Lower leg skin (tissue), 4 donors: ENCODE measurements at places on chromosomes 1 and 21.

- no peak for DNase-seq
These were observed 142.9 kb upstream of the KRTAP19-8 start for GRCh38 chr21:31181082-31181750.

DNA sequence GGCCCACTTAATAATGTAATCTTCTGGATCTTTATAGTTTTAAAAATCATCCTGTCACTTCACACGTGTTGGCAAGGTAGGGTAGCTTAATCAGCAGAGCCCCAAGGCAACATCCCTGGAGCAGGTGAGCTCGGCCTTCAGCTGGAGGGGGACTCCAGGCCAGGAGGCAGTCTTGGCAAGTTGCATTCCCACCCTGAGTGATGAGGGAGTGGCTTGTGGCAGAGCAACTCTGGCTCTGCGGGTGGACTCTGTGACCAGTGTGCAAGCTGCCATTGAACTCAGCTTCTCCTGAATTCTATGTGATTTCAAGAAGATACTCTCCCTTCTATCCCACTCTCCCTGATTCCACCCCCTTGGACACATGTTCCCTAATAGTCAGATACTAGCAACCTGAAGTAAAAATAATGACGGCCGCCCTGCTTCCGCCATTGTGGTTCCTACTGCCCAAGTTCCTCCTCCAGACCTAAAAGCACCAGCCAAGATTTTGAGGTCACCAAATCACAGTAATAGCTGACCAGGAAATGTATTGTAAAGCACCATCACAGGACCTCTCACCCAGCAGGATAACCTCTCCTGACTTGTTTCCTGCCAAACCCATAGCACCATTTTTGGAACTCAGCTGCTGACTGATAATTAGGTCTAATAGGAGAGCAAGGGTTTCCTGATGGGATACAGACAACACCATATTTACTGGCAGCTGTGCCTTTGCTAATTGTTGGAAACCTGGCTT, 11.5 kb upstream of the LYST start:
- DNase-seq: no peak

DNA sequence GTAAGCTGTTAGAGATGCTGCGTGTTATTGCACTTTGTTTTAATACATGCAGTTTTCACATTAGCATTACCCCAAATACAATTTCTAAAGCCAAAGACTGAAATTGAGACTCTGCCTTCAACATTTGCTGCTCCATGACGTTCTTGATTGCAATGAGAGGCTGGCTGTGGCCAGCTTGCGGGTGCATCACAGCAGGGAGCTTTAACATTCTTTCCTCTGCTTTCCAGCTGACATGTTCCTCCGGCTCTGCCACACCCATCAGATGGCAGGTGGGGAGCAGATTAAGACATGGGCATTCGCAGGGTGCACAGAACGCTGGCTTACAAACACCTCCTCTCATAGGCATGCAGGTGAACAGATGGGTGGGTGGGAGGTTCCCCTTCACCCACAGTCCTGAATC, 314.1 kb downstream of the DISC1 start:
- no peak for DNase-seq

DNA sequence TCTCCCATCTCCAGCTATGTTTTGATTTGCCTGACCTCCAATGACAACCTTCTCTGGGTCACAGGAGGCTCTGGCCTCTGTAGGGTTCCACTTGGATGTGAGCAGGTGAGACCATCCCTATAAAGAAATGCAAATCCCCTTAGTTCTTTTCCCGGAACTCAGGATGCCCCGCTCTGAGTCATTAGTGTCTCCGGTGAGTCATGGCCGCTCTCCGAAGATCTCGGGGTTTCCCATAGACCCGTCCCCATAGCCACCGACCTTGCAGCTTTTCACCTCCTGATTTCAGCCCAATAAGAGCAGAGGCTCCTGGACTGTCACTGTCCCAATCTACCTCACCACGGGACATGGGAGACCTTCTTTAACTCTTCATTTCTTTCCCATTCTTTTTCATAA, 98.2 kb downstream of the PGBD5 start:
- DNase-seq: no peak

DNA sequence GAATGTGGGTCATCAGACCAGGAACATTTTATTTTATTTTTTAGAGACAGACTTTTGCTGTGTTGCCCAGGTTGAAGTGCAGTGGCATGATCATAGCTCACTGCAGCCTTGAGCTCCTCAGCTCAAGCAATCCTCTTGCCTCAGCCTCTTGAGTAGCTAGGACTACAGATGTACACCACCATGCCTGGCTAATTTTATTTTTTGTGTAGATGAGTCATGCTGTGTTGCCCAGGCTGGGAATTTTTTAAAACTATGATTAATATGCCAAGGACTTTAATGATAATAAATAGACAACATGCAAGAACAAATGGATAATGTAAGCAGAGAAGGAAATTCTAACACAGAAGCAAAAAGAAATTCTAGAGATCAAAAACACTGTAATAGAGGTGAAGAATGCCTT, 142.4 kb downstream of the AK5 start:
- no peak for DNase-seq

GRCh38 chr1:84774669-84775534, 84.6 kb upstream of the SSX2IP start:
- DNase-seq: no peak

DNA sequence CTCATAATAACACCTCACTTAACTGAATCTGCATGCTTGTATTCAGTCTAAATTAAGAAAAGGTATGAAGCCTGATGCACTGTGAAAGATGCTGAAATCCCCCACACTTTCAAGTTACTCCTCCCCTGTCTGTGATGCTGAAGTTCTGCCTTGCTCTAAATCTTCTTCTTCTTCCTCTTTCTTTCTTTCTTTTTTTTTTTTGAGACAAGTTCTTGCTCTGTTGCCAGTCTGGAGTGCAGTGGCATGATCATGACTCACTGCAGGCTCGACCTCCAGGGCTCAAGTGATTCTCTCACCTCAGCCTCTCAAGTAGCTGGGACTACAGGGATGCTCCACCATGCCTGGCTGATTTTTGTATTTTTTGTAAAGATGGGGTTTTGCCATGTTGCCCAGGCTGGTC, 231.0 kb upstream of the B3GALT2 start:
- no peak for DNase-seq

DNA sequence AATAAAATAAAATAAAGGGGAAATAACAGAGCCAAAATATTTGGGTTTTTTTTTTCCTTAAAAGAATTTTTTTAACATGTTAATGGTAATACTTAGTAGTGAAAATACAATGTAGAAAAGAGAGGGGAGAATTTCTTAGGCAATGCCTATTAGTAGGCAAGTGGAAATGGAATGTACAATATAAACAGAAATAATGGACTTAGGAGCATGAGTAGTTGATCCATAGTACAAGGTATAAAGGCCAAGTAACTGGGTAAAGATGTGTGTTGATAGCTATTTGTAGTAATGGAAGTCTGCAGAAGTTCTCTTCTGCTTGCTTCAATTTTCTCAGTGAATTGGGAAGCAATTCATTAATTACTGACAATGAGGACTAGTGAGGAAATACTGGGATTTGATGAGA, 34.4 kb downstream of the TESK2 start:
- DNase-seq: no peak

- DNase-seq: peak; percentile 69
These were observed 32.8 kb upstream of the IL19 start for GRCh38 chr1:206737729-206738201.

DNA sequence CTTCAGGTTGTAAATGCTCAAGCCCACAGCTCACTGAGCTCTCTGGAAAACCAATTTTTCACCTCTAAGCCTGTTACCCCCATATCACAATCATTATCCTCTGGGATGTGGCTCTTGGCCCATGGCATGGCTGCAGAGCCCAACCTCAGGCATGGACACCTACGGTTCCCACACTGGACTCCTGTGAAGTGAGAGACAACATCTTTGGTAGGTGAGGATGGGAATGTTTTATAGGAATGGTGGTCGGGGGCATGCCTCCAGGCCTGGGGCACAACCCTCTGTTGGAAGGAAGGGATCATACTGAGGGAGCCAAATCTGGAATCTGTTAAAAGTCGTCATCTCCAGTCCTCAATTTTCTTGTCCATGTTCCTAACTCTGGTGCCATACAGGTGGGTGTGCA, 179.1 kb downstream of the FOXD2 start:
- DNase-seq: peak; percentile 46

DNA sequence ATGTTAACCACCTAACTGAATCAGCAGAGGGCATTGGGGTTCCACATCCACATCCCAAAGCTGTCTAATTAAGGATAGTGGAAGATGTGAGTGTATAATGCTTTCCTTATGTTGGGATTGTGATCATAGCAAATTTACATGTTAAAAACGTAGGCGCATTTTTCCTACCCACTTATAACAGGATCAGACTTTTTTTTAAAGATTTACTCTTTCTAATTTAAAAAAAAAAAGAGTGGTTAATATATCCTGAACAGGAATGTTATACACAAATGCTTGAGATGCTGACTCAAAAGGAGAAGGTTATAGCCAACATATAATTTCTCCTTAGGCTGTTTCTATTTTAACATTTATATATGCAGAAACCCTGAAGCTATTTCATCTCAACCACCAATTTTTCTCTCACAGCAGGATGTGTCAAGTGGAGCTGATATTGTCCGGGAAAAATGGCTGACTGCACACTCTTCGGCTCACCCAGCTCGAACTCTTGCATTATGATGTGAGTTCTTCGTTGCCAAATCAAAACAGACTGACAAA, 40.3 kb downstream of the RGS5 start:
- DNase-seq: no peak

- DNase-seq: no peak
These were observed 5.3 kb downstream of the ATP2B4 start for GRCh38 chr1:203631946-203632345.

DNA sequence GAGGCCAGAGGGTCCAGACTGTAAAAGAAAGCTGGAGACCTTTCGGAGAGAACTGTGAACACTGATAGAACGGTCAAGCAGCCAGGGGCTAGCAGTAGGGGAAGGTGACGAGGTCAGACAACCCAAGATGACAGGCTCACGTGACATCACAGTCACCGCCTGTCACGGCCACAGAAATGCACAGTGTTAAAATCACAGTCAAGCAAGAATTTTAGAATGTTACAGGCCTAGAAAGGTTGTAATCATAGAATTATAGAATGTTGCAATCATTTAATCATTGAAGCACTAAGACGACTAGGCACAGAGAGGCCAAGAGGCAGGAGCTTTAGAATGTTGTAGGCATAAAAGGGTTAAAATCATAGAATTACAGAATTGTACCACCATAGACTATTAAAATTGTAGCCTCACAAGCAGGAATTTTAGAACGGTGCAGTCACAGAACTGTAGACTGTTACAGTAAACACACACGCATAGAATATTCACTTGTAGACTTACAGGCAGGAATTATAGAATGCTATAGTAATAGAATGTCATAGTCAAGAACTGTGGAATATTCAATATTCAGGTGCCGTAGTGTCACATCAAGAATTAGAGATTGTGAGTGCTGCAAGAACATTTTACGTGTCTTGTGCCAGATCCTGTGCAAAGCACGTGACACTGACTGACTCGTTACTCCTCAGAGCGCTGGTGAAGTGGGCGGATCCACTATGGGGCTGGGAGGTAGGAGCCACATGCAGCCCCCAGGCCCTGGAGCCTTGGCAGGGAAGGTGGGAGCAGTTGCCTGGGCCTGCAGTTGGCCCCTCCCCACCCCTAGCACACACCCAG, 118.1 kb downstream of the EPHB2 start:
- DNase-seq: peak; percentile 54

GRCh38 chr1:202958544-202959275, 598 bp upstream of the ADIPOR1 start:
- no peak for DNase-seq

DNA sequence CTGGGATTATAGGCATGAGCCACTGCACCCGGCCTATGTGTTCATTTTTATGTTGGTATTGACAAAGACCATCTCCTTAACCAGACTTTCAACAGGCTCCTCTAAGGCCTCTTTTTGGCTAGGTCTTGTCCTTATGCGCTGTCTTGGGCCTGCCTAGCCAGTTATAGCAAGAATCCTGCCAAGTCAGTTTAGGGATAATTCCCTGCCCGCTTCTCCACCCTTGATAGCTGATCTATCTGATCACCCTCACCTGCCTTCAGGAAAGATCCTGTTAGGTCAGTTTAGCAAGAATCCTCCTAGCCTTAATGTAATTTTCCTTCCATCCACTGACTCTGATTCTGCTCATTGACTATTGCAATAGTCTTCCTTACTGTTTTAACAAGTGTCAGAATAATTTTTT, 2.4 kb upstream of the B4GALT3 start:
- no peak for DNase-seq

DNA sequence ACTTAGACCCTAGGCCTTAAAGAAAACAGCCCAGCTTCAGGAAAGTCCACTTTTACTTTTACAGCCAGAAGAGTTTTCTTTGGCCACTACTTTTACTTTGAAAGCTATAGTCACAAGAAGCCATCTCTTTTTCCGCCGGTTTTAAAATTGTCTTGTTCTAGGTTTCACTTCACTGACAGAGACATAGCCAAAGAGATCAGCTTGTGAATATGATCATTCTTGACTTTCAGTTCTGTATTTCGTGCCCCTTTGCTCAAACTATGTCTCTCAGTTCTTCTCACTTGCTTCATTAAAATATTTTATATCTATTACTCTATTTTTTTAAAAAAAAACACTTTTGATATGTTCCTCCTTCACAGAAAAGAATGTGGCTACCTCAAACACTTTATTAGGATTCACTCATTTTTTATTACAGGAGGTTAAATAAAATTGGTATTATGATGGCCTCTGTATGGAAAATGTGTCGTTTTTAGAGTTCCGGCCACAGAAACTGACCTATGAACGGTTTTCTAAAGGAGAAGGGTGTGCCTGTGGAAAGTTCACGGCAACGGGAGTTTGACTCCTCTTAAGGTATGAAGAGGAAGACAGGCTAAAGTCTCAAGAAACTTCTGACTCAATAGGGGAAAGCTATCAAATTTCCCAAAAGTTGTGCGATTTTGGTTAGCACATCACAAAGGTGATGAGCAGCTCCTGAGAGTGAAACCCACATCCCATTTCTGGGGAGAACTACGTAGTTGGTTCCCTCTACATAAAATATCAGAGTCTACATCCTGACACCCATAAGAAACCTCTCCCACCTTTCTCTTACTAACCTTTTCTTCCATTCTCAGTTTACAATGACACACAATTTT, 1.2 kb downstream of the MCOLN2 start:
- no peak for DNase-seq

GRCh38 chr1:44903011-44903680, 60.1 kb upstream of the PTCH2 start:
- no peak for DNase-seq
